ENCODE measurements at places on chromosomes 5 and 9.

GRCh38 chr9:121886759-121887485 is 206.2 kb downstream of the TTLL11 start:
- DNase-seq, result no peak

GRCh38 chr9:87471746-87472145 is 25.9 kb upstream of the DAPK1 start:
- DNase-seq, result no peak

DNA sequence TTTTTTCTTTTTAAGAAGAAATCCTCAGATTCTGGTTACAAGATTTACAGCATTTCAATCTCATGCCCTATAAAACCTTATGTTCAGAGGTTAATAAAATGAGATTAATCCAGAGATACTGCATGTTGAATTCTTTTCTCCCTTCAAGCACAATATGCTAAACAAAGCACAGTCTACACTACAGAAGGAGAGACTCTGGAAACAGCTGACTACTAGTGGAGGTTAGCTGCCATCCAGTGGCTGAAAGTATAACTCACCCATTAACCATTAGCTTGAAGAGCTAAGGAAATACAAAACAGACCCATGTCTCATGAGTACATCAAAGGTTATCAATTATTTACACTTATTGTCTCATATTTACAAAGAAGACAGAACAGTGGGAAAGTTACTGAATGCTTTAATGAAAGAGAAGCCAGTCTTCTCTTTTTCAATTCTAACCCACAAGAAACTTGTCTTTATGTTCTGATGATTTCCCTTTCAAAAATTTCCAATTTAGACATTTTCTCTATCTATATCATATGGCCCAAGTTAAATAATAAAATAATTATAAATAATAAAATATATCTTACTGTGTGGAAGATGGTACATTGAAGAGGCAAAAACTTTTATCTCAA is 12.7 kb upstream of the DNAH5 start:
- peak; percentile 71 for DNase-seq

DNA sequence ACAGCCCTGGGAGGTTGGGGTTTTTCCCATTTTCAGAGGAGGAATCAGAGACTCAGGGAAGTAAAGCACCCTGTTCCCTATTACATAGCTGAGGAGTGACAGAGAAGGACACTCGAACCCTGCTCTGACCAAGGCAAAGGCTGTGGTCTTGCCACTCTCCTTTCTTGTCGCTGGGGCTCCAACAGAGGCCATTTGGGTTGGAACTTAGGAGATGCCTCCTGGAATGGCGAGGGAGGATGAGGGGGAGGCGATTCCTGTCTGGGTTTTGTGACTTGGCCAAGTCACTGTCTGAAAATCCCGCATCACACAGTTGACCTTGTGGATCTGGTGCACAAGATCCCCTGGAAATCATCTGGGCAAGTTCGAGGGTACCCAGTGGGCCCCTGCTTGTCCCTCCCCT is 64.0 kb upstream of the HAND1 start:
- DNase-seq, result no peak

DNA sequence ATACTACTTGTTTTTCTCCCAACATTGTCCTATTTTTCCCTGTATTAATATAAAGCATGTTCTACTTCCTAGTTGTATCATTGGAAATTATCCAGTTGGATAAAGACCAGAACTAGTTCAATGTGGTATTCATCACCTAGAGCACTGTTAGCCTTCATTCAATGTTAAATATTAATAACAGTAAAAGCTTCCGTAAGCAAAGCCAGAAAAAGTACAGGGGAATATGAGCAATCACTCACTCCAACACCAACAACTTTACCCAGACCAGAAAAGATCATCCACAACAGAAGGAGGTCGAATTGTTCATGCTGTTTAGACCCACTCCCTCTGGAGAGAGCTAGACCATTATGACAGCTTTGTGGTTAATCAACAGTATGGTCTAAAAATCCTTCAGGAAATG is 728.4 kb downstream of the MAT2B start:
- DNase-seq, result no peak

DNA sequence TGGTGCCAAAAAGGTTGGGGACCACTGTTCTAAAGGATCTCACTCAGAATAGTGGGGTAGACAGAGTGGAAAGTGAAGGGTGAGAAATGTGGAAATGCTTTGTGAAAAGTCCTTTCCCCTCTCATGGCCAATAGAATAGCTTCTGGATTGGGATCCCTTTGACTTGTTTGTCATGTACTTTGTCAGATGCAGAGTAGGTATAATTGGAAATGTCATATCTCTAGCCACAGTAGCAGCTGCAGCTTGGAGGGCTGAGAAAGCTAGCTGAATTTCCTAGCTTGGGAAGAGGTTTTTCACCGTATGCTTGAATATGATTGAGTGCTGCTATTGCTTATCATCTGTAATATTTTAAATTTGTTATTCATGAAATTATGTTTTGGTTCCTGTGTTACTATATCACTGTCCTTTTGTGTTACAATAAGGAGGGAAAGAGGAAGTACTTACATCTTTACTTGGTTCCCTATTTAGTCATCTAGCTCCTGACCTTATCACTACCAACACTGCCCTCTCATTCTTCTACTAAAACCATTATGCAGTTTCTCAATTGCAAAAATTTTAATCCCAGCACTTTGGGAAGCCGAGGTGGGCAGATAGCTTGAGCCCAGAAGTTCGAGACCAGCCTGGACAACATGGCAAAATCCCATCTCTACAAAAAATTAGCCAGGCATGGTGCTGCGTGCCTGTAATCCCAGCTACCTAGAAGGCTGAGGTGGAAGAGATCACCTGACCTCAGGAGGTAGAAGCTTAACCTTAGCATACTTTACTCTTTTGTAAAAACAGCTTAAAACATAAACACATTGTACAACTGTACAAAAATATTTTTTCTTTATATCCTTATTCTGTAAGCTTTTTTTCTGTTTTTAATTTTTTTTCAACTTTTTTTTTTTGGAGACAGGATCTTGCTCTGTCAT is 12.4 kb downstream of the SLC30A5 start:
- no peak for DNase-seq

DNA sequence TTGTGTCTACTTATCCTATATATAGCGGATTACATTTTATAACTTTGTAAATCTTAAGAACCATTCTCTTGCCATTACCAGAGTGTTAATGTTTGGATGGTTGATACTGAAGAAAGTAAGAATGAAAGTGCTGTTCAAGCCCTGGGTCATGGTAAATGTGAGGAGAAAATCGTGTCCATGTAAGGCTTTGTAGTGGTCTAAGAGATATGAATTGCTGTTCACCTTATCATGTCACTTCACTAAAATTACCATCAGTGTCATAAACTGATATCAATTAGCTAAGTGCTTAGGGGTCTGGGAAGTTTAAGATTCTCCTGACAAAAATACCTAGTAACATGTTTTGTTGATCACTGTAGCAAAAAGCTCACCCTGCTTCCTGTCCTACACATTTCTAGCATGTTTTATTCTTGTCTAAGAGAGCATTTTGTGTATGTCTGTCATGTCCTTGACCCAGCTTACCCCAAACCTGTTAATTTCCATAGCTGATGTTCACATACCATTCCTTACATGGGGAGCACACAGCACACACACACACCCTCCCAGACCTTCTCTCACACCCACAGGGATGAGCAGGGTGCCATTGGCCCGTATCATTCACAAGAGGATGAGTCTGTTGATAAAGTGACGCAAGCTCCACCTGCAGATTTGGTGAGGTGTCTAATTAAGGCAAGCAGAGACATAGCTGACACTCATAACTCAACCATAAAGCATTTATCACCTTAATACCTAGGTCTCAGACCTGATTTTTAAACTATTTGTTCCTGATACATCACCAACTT is 125.1 kb upstream of the PAM start:
- DNase-seq, result no peak

- DNase-seq, result no peak
These were observed 72.8 kb downstream of the ADAMTS2 start for GRCh38 chr5:179272326-179273072.

GRCh38 chr5:140054086-140054689 is 11.1 kb upstream of the NRG2 start:
- DNase-seq, result no peak

DNA sequence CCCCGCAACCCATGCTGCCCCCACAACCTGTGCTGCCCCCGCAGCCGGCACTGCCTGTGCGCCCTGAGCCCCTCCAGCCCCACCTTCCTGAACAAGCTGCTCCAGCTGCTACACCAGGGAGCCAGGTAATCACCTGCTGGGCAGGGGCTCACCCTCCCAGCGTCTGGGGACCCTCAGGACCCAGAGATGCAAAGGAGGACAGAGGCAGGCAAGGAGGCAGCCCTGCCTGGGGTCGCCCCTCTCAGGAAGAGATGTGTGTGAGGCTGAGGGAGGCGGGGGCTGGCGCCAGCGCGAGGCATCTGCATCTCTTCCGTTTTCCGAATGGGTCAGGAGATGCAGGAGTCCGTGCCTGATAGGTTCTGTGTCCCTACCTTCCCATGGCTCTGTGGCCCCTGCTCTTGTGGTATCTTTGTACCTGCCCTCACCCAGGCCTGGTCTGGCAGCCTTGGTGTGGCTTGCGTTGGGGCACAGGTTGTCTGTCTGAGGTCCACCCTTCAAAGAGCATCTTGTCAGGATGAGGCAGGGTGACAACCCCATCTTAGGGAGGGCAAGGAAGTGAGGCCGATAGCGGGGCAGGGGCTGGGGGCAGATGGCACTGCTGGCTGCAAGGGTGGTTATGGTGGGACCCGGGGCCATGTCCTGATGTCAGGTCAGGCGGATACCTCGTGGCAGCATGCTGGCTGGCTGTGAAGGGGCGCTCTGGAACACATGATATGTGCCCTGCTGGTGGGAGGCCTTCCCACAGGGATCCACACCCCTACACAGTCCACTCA is 75.7 kb downstream of the WNK2 start:
- DNase-seq, result no peak

DNA sequence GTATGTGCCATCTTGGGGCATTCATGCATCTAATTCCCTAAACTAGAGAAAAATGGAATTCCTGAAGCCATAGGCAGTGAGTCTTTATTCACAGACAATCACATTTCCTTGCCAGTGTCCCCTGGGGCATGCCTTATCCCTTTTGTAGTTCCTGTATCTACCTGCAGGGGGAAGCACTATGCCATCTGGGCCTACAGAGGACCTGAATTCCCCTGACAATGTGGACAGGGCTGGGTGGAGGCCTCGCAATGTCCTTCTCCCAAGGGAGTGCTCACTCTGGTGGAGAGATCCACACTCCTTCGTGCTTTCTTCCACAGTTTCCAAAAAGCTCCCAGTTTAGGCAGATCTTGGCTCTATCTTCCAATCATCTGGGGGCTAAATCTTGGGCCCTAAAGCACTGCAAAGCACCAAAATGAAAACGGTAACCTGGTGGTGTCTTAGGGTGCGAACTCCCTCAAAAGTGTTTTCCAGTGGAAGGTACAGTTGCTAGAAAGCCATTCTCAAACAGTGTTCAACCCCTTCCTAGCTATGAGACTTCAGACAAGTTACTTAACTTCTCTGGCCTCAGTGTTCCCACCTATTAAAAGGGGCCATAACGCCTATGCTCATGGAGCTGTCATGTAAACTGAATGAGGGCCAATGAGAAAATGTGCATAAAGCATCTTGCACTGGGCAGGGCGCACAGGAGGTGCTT is 17.5 kb downstream of the WHRN start:
- DNase-seq, result peak; percentile 74

DNA sequence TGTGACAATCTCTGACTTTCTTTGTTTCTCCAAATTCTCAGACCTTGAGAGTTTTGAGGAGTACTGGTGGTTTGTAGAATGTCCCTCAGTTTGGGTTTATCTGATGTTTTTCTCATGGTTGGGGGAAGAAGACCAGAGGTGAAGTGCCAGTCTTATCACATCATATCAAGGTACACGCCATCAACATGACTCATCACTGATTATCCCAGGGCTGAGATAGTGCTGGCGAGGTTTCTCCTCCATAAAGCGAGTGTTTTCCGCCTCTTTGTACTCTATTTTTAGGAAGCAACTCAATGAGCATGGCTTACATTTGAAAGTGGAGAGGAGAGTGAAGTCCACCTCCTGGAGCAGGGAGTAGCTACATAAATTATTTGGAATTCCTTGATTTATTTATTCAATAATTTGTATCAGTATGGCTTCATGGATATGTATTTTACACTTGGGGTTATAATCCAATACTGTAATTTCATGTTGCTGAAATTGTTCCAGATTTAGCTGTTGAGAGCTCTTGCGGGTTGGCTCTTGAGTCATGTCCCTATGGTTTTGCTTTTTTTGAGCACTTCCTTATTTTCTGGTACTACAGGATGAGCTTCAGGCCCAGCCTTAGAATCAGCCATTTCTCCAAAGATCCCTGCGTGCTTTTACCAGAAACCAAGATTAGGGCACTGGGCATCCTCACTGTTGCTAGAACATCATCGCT is 23.9 kb downstream of the DCANP1 start:
- no peak for DNase-seq

DNA sequence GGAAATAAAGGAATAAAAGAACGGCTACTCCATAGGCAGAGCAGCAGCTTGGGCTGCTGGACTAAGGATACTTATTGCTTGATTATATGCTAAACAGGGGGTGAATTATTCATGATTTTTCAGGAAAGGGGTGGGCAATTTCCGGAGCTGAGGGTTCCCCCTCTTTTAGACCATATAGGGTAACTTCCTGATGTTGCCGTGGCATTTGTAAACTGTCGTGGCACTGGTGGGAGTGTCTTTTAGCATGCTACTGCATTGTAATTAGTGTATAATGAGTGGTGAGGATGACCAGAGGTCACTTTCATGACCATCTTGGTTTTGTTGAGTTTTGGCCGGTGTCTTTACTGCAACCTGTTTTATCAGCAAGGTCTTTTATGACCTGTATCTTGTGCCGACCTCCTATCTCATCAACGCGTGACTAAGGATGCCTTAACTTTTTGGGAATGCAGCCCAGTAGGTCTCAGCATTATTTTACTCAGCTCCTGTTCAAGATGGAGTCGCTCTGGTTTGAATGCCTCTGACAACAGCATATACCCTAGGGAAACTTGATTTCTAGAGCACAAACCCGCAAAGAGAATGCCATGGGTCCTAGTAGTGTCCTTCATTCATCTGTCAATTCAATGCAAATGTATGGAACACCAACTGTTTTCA is 47.8 kb upstream of the PWWP2A start:
- no peak for DNase-seq

GRCh38 chr5:89929834-89930233 is 479.7 kb downstream of the CETN3 start:
- no peak for DNase-seq

GRCh38 chr9:98962181-98962560 is 18.5 kb downstream of the COL15A1 start:
- DNase-seq, result no peak

GRCh38 chr9:96343515-96344360 is 39.8 kb downstream of the SLC35D2 start:
- DNase-seq, result no peak

- no peak for DNase-seq
These were observed 10.5 kb downstream of the POMT1 start for GRCh38 chr9:131513177-131513576.

- DNase-seq, result no peak
These were observed 25.0 kb downstream of the ARPC5L start for GRCh38 chr9:124886866-124887492.

GRCh38 chr9:109886617-109887016 is 106.6 kb downstream of the PALM2AKAP2 start:
- no peak for DNase-seq

DNA sequence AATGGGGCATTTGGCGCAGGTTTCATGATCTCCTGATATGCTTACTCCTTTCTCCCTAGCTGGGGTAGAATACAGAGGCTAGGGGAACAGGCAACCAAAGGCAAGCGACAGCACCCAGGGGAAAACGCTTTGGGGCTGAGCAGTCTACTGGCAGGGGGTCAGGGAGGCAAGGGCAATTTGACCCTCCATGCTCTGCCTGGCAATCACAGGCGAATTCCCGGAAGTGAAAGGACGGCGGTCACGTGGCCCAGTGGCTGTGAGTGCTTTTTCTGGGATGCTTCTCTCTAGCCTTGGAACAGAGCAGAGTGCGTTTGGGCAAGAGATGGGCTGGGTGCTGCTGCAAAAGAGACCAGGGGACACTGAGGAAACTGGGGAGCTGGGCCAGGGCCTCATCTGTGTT is 5.7 kb downstream of the GPX3 start:
- no peak for DNase-seq
